ENCODE measurements at places on chromosomes 2 and 18. TPM values are rescaled to one million over a fixed set of nuclear protein-coding genes. Genes with fewer than 3 reads are reported as not detected.

Gene RND3
- 98.0 TPM for total RNA-seq

GRCh38 chr2:127429291-127429690 is 11.1 kb downstream of the PROC start:
- peak; percentile 3 for DNase-seq

DNA sequence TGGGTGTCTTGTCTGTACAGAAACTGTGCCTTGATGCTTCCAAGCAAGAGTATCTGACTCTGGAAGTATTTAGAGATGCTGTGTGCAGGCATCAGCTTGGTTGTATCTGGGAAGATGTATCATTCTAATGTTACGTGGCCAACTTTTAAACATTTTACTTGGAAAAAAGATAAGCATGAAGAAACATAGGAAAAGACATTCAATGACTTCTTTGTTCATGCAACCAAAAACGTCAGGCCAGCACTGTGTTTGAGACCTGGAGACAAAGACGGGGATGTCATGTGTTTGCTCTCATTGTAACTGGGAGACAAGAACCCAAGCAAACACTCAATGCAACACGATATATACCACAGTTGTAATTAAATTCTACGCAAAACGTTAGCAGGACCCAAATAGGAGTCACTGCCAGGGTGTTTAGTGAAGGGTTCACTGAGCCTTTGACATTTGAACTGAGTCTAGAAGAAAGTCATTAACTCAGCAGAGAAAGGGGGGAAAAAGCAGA is 8.9 kb upstream of the SESTD1 start:
- DNase-seq, result no peak

Gene SYT4
- 2.9 TPM for total RNA-seq

DNA sequence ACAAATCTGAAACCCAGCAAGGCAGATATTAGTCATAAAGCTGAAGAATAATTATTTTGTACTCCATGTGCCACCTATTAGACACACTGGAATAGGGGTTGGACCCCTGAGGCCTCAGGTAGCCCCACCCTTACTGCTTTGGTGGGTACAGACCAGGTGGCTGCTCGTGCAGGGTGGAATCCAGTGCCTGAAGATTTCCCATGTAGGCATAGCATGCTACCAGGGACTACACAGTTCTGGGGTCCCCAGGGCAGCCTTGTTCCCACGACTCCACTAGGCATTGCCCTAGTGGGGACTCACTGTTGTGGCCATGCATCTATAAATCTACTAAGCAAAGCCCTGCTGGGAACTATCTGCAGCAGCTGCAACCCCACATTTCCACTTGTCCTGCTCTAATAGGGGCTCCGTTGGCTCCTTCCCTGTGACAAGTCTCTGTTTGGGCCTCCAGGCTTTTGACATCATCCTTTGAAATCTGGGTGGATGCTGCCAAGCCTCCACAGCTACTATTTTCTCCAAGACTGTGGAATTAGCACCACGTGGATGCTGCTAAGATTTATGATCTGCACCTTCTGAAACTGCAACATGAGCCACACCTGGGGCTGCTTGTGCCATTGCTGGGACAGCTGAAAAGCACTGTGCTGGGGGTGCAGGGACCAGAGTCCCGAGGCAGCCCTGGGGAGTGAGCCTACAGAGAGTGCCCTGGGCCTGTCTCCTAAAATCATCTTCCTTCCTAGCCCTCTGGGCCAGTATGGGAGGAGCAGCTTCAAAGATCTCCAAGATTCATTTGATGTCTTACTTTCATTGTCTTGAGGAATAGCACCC is 303.8 kb downstream of the FSIP2 start:
- no peak for DNase-seq

DNA sequence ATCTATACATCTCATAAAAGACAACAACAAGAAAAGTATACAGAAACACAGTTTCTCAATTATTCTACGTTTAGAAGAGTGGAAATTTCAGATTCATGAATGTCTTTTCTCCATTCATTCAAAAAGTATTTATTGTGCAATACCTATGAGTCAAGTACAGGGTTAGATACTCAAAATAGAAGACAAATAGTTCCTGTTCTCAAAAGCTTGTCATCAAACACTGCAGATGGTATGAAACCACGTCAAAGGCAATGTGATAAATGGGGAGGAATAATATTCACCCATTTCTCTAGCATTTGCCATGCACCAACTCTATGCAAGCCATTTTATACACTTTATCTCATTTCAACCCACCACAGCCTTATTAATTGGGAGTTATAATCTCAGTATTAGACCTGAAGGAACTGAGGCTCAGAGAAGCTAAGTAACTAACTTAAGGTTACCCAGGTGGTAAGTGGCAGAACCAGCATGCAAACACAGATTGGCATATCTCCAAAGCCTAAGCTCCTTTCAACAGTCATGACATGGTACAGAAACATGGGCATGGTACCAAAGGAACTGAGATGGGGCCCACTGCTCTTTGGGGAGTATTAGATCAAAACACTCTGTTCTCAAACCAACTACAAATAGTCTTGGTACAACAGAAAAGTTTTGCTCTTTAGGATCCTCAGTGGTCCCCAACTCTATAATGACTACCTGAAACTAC is 67.2 kb upstream of the NPAS2 start:
- DNase-seq, result no peak

Gene TM4SF20
- not detected for total RNA-seq
